ENCODE measurements at places on chromosomes 12 and 14.

GRCh38 chr14:106578481-106578880 is 1052.1 kb downstream of the TMEM121 start:
- DNase-seq, result no peak

DNA sequence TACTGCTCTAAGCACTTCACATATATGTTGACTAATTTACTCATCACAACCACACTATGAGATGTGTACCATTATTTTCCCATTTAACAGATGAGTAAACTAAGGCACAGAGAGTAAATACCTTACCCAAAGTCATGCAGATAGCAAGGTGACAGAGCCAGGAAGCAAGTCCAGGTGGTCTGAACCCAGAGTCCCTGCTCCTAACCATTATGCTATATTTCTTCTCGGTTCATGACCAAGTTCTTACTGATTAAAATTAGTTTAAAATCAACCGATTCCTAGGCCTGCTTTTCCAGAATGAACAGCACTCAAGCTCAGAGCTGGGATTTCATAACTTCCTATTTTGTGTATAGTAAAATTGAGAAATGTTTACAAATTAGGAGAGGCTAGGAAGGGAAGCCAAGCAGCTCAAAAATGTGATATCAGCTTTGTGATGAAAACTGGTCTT is 85.5 kb upstream of the EGLN3 start:
- no peak for DNase-seq

- no peak for DNase-seq
Measured at GRCh38 chr12:45727980-45728629, 1.4 kb upstream of the ARID2 start.

DNA sequence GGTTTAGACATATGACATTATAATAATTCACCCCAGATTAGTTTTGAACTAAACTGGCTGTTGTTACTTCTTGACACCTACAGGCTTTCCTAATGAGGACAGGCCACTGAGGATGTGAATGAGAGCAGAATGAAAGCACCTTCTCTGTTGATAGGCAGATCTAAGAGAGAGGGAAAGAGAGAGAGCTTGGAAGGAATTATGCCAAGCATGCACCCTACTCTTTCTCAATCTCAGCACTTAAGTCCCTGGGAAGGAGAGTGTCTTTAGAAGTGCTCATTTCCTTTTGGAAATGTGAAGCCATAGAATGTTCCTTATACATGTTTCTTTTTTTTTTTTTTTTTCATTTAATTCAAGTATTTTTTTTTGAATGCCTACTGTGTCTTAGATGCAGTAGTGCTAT is 49.0 kb downstream of the TBC1D15 start:
- no peak for DNase-seq

DNA sequence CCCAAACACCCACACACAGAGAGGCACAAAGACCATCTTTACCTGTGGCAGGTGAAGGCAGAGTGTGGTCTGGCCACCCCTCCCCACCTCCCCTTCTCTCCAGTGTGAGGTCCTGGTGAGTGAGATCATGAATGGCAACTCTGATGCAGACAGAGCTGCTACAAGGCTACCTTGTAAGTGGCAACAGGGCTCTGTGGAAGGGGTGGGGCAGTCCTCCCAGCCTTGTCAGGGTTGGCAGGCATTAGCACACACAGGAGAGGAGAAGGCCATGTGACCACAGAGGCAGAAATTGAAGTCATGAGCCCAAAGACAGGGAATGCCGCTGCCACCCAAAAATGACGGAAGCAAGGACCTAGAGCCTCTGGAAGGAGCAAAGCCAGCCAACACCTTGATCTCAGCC is 30.7 kb downstream of the VWF start:
- peak; percentile 29 for DNase-seq

DNA sequence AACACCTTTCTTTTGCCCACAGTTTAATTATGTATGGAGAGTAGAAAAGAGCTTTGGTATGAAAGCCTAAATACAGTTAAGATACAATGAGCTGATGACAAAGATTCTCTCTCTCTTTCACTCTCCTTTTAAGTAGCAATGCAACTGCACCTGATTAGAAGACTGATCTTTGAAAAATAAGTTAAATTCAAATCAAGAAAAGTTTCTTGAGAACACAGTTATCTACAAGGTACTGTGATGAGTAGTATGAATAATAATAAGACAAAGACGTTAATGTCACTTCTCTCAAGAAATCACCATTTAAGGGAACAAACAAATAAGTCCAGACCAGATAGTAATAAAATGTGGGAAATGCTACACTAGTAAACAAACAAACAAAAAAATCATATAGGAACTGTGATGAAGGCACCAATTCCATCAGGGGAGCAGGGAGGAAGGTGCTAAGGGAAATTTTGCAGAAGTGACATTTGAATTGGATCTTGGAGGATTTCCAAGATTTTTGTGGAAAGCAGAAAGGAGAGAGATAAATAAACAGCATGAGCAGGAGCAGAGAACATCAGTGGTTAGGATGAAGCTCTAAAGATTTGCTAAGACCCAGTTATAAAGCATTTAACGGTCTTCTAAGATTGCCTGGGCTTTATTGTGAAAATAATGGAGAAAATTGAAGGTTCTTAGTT is 65.2 kb upstream of the STK38L start:
- no peak for DNase-seq

- no peak for DNase-seq
Measured at GRCh38 chr14:68085742-68086141, 266.2 kb downstream of the RAD51B start.

GRCh38 chr12:96948782-96949181 is 41.7 kb downstream of the NEDD1 start:
- no peak for DNase-seq

DNA sequence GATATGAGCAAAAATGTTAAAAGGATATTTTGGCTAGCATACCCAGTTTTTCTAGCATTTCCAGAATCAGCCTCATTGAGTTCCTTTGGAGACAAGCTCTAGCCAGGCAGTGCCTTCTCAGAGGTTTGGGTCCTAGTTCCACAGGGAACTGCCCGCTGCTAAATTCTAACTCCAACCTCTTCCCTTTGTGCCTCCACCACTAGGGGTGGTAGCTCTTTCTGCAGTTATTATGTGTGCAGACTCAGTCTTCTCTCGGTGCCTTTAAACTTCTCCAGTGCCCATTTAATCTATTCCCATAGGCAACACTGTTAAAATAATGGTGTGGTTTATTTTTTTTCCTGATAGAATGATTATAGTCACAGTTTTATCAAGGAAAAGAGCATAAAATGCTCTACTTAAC is 21.5 kb upstream of the SLC25A3 start:
- peak; percentile 29 for DNase-seq

GRCh38 chr12:45351921-45352670 is 136.2 kb downstream of the ANO6 start:
- no peak for DNase-seq

- DNase-seq, result peak; percentile 74
Measured at GRCh38 chr12:62581288-62582064, 114.8 kb downstream of the MON2 start.

DNA sequence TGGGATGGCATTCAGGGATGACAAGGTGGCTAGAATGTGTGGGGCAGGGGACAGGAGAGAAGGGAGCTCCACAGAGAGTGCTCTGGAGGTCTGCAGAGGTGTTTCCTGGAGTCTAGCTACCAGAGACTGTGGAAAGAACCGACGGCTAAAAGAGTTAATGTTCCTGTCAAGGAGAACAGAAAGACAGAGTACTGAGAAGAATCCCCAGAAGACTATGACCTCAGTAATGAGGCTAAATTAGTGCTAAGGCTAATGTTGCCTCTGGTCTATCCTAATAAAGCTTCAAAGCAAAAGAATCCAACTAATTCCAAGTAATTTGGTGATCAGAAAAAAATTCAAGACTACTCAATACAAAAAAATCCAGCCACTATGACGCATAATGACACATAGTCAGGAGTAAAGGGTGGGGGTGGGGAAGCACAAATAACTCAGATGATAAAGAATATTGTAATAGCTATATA is 44.7 kb downstream of the FERMT2 start:
- DNase-seq, result peak; percentile 61

GRCh38 chr14:50001999-50002925 is 109.4 kb downstream of the ARF6 start:
- no peak for DNase-seq

- DNase-seq, result no peak
Measured at GRCh38 chr12:132364348-132364902, 35.0 kb upstream of the GALNT9 start.

Data from A549 (cell line).